MCF 10A (cell line): ENCODE measurements at places on chromosomes 11 and 22.
A peak's percentile ranks its signal among the peaks of the same experiment; 100 is the strongest.

DNA sequence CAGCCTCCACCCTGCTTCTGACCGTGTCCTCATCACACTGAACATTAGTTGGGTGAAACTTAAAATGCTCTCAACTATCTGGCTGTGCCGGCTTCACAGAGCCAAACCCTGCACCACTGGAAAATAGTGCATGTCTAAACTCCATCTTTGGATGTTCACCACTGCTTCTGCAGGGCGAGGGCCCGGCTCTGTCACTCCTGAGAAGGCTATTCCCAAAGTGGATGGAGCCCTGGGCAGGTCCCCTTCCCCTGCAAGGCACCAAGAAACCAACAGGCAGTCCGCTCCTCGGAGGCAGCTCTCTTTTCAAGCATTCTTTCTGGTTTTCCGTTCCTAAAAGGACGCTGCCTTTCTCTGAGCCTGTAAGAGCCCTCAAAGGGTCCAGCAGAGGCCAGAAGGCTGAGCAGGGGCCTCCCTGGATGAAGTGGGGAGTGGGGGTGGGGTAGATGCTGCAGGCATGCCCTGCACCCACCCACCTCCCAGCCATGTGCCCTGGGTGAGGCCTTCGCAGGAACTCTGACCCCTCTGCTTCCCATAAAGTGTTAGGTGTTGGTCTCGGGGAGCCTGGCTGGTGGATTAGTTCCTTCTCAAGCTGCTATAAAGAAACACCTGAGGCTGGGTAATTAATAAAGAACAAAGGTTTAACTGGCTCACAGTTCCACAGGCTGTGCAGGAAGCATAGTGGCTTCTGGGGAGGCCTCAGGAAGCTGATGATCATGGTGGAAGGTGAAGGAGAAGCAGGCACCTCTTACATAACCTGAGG, 23.3 kb downstream of the LINC01488 start:
- H3K4me1 ChIP-seq: peaks cover 12% of the 10 kb centered on the region
- H3K27me3 ChIP-seq: no peaks in the 10 kb centered on the region
- no peak overlapping the region for H3K4me3 ChIP-seq
- no peak overlapping the region for H3K27ac ChIP-seq
- DNase-seq: no peak

GRCh38 chr11:69044111-69045013, 4.4 kb upstream of the TPCN2 start:
- H3K36me3 ChIP-seq: no peaks in the 10 kb centered on the region
- peak; percentile 71 for DNase-seq
- H3K27ac ChIP-seq: no peak overlapping the region
- no peaks in the 10 kb centered on the region for H3K4me1 ChIP-seq

DNA sequence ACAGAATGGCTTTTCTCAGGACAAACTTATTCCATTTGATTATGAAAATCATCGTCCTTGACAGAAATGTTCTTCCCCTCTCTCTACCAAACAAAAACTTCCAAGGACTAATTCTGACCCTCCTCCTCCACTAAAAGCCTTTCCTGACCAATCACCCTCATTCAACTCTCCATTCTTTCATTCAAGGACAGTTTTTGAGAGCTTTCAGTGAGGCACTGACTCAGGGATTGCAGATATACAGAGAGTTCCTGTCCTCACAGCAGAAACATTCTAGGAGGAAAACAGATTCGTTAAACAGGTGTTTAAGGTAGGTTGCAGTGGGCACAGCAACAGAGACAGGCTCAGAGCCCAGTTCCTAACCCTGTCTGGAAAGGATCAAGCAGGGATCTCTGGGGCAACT, 41.5 kb downstream of the OR4D9 start:
- no peak for DNase-seq
- H3K36me3 ChIP-seq: peaks cover 17% of the 10 kb centered on the region
- H3K4me1 ChIP-seq: peaks cover 24% of the 10 kb centered on the region
- peak overlapping the region; percentile 92 for H3K4me3 ChIP-seq

DNA sequence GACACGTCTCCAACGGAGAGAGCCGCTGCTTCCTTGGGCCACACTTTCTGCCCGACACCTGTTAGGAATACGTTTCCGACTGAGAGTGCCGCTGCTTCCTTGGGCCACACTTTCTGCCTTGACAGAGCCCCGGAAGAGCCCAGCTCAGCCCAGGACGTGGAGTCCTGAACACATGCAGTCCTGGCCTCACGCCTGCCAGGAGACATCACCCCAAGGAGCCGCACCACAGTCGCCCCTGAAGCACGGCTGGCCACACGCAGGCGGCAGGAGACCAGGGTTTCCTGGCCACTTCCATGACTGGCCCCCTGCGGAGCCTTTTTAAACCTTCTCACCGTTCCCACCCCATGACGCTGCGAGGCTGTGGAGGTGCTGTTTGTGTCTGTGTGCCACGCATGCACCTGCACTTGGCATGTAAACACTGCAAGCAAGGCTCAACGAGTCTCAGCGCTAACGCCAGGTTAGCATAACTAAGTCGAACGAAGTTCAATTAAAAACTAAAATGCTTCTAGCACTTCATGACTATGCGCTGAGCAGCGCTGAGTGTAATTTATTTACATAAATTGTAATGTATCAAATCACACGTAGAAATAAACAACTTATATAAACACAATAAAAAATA, 8.8 kb downstream of the TOLLIP start:
- no peak overlapping the region for H3K4me3 ChIP-seq
- H3K27me3 ChIP-seq: no peaks in the 10 kb centered on the region
- peaks cover 7% of the 10 kb centered on the region for H3K4me1 ChIP-seq
- no peak overlapping the region for H3K27ac ChIP-seq

- H3K27me3 ChIP-seq: peaks cover 35% of the 10 kb centered on the region
- H3K36me3 ChIP-seq: no peaks in the 10 kb centered on the region
- H3K27ac ChIP-seq: no peak overlapping the region
- no peak for DNase-seq
These were observed 45.3 kb upstream of the ACCSL start for GRCh38 chr11:44002191-44003093.

DNA sequence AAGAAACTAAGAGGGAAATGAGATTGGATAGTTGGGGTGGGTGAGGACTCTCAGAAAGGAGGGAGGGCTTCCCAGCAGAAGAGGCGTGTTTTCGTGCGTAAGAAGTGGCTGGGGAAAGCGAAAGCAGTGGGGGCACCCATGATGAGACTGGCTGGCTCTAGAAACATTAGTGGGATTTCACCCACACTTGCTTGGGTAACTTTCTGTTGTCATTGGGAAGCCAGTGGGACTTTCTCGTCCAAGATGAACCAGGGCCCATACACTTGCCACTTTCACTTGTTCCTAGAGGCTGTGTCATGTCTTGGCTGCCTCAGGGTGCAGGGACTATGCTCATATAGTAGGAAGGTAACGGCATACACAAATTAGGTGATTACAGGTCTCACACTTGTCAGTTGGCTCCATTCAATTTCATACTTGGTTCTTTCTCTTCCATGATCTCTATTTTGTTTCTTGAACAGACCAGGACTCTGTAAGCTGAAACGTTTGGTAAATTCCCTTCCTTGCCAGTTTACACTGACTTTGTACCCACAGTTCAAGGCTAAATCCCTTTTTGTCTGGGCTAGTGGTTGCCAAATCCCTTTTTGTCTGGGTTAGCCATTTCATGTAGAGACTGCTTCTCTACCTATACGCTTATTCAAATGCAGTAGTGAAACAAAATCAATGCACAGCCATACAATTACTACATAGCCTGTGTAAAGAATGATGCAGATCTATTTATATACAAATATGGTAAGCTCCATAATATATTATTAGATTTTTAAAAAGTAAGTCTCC, 42.0 kb upstream of the CXCR5 start:
- H3K36me3 ChIP-seq: no peaks in the 10 kb centered on the region
- no peak overlapping the region for H3K4me3 ChIP-seq
- no peak for DNase-seq
- H3K27me3 ChIP-seq: no peaks in the 10 kb centered on the region
- H3K27ac ChIP-seq: no peak overlapping the region
- peaks cover 24% of the 10 kb centered on the region for H3K4me1 ChIP-seq

GRCh38 chr22:31637447-31637890, 24.5 kb downstream of the PISD start:
- H3K27me3 ChIP-seq: no peaks in the 10 kb centered on the region
- no peak for DNase-seq
- no peak overlapping the region for H3K27ac ChIP-seq
- H3K36me3 ChIP-seq: peaks cover 44% of the 10 kb centered on the region

DNA sequence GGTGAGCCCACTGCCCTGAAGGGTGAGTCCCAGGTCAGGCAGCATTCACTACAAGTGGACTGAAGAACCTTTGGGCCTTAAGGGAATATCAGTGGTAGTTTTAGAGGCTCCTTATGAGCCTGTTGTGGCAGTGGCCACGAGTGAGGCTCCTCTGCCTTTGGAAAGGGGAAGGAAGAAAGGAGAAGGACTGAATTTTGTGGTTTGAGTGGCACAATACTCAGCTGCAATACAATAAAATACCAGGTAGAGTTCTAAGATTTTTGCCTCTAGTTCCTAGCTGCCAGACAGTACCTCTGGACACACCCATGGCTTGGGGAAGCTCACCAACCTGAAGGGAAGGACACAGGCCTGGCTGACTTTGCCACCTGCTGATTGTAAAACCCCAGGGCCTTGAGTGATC, 260.9 kb downstream of the DYNC2H1 start:
- no peaks in the 10 kb centered on the region for H3K4me1 ChIP-seq
- DNase-seq: no peak
- no peak overlapping the region for H3K4me3 ChIP-seq
- no peaks in the 10 kb centered on the region for H3K27me3 ChIP-seq
- H3K27ac ChIP-seq: no peak overlapping the region

DNA sequence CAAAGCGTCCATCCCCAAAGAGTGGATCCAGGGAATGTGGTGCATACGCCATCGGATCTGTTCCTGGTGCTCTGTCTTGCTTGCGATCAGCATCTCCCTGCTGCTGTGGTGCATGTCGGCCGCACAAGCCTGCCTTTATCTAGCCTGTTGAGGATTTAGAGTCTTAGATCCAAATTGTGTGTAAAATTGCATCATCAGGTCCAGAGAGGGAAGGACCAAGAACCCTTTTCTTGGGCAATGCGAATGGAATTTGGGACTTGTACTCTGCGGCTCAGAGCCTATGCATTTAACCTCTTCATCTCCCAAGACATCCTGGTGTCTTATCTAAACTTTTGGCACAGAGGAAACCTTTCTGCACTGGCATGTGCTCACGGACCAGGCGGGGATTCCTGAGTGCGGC, 1238.7 kb downstream of the TBC1D22A start:
- no peaks in the 10 kb centered on the region for H3K4me1 ChIP-seq
- no peak overlapping the region for H3K27ac ChIP-seq
- H3K36me3 ChIP-seq: no peaks in the 10 kb centered on the region
- H3K4me3 ChIP-seq: no peak overlapping the region
- DNase-seq: no peak

- no peak overlapping the region for H3K27ac ChIP-seq
- H3K27me3 ChIP-seq: peaks cover 10% of the 10 kb centered on the region
- no peaks in the 10 kb centered on the region for H3K4me1 ChIP-seq
- no peak overlapping the region for H3K4me3 ChIP-seq
- H3K36me3 ChIP-seq: no peaks in the 10 kb centered on the region
These were observed 356.2 kb downstream of the GRM5 start for GRCh38 chr11:88709567-88709966.

GRCh38 chr22:31446767-31447166, 42.9 kb downstream of the EIF4ENIF1 start:
- peaks cover under 1% of the 10 kb centered on the region for H3K4me1 ChIP-seq
- DNase-seq: no peak
- no peaks in the 10 kb centered on the region for H3K27me3 ChIP-seq
- peaks cover 76% of the 10 kb centered on the region for H3K36me3 ChIP-seq

DNA sequence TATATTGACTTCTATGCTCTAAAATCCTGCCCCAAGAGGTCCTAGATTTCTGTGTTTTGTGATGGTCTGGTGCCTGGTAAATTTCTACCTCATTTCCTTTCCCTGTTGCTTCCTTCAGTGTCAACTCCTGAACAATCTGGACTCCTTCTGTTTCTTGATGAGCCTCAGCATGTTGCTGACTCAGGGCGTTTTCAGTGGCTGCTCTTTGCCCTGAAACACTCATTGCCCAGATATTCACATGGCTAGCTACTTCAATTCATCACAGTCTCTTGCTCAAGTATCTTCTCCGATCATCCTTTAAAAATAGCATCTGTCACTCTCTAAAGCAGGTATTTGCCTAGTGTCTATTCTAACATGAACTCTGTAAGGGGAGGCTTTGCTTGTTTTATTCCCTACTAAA, 526.3 kb upstream of the RAG2 start:
- H3K36me3 ChIP-seq: no peaks in the 10 kb centered on the region
- no peak overlapping the region for H3K27ac ChIP-seq
- H3K27me3 ChIP-seq: no peaks in the 10 kb centered on the region
- DNase-seq: no peak
- no peak overlapping the region for H3K4me3 ChIP-seq

DNA sequence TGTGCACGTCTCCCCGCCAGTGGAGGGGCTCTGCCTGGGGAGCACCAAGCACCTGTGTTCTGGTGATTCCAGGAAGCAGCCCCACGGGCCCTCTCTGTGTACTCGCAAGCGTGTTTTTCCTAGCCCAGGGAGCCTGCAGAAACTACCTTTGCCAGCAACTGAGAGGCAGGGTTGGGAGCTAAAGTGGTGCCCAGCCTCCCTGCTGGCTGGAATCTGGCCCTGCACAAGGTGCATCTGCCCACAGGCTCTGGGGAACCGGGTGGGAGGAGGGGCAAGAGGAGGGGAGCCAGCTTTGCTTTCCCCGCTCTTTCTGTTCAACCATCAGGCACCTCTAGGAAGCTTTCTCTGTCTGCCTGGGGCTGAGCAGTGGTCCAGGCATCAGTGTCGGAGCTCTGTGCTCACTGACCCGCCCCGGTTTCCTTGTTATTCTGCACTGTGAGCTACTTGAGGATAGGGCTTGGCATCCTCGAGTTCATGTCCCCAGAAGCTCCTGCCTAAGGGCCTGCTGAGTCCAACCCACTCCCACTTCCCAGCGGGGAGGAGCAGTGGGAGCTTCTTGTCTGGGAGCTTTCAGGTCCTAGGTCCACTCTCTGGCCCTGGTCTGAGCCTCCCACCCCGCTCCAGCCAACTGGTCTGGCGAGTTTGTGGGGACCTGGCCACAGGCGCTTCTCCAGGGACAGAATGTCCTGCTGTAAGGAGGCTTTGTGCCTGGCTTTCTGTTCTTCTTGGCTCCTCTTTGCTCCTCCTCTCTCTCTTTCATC, 14.9 kb downstream of the DAGLA start:
- no peaks in the 10 kb centered on the region for H3K27me3 ChIP-seq
- H3K36me3 ChIP-seq: no peaks in the 10 kb centered on the region
- no peak for DNase-seq
- peak overlapping the region; percentile 31 for H3K27ac ChIP-seq
- H3K4me1 ChIP-seq: peaks cover 36% of the 10 kb centered on the region
